Vein endothelial cell (primary cell): ENCODE measurements at places on chromosomes 5 and 9. TPM values are rescaled to one million over a fixed set of nuclear protein-coding genes. Genes with fewer than 3 reads are reported as not detected.

SURF4 gene
- total RNA-seq = 336 and 365 TPM in 2 replicates

MYMK gene
- not detected in 2 replicates for total RNA-seq

CFAP157 gene
- total RNA-seq = not detected in 2 replicates

SLC34A1 gene
- total RNA-seq = not detected in 2 replicates

FAM169A gene
- total RNA-seq = under 0.01 and 0.48 TPM in 2 replicates

CDK7 gene
- 47.6 and 55.9 TPM in 2 replicates for total RNA-seq
